ENCODE measurements at places on chromosomes 4 and X. TPM values are rescaled to one million over a fixed set of nuclear protein-coding genes. Genes with fewer than 3 reads are reported as not detected.

Gene PRDM5
- total RNA-seq, result 21.9 TPM

Gene PPP1R2C
- not detected for total RNA-seq

Gene NXF2B
- total RNA-seq, result not detected

DNA sequence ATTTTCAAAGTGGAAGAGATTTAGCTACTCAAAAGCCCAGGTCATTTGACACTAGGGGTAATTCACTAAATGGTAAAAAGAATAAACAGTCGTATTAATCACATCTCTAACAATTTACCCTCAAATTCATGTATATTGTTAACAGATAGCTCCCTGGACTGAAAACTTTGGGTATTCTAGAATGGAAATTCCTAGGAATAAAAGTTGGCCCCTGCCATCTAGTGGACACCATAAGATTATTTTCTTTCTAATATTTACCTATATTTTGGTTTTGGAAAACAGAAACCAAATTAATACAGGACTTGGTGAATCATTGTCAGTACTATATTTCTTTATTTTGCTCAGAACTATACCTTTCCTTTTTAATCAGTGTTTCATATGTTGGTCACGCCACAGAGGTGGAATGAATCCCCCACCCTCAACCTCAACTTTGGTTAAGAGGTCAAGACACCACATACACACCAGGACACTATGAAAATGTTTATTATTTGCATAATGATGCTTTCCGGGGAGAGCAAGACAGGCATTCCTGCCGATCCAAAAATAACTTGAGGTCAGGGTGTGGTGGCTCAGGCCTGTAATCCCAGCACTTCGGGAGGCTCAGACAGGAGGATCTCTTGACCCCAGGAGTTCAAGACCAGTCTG is 96.2 kb upstream of the APOOL start:
- DNase-seq, result no peak

- DNase-seq, result peak; percentile 45
These were observed 181.0 kb upstream of the KCNIP4 start for GRCh38 chr4:22129454-22130029.

- DNase-seq, result no peak
These were observed 10.5 kb downstream of the NKX3-2 start for GRCh38 chr4:13533670-13534343.

DNA sequence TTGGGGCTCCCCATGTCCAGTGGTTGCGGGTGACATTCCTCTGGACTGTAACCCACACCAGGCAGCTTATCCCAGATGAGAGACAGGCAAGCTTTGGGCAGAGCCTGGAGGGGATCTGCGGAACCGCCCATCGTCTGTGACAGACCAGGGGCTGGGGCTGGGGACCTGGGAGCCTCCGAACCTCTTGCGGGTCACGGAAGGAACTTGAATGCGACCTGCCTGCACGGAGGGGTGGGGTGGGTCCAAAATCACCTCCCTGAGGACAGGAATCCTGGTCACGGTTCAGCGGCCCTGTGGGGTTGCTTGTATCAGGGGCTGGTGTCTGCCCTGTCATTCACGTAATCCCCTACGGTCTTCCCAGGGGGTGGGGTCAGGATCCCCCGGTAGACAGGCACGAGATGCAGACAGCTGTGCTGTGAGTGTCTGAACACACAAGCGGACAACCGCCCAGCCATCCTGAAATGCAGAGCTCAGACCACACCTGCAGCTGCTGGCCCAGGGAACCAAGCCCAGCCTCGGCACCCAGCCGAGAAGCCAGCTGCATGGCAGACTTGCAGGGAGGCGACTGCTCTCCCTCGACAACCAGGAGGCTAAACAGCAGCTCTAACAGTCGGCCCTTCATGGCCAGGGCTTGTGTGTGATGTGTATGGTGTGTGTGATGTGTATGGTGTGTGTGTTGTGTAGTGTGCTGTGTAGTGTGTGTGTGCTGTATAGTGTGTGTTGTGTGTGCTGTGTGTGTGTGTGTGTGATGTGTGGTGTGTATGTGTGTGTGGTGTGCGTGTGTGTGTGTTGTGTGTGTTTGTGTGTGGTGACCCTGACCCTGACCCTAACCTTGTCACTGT is 105.9 kb upstream of the ADRA2C start:
- DNase-seq, result no peak

GRCh38 chrX:102155806-102156179 is at the start of gene BEX5:
BEX5 (minus strand) TSS chrX:102155977; CDS start chrX:102154265, 1,712 bp downstream.
- DNase-seq, result peak; percentile 29

DNA sequence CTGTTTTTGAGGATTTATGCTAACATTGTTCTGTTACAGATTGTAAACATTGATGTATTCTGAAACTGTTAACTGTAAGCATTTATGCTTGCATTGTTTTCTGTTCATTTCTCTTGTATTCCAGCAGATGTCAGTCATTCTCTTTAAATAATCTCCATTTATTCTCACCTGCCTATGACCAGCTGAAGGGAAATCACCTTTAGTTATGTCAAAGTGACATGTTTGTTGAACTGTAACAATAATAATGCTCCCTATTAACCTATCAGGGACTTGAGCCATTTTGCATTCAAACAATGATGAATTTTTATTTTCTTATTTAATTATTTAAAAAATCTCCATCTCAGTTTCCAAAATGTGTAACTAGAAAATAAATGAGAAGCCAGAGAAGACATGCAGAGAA is 58.0 kb downstream of the SPCS3 start:
- no peak for DNase-seq

Gene VCX3A
- 0.68 TPM for total RNA-seq

GRCh38 chr4:39114436-39114835 is 52.4 kb downstream of the KLHL5 start:
- no peak for DNase-seq

GRCh38 chrX:30610026-30610425 is 32.5 kb upstream of the TASL start:
- DNase-seq, result no peak

DNA sequence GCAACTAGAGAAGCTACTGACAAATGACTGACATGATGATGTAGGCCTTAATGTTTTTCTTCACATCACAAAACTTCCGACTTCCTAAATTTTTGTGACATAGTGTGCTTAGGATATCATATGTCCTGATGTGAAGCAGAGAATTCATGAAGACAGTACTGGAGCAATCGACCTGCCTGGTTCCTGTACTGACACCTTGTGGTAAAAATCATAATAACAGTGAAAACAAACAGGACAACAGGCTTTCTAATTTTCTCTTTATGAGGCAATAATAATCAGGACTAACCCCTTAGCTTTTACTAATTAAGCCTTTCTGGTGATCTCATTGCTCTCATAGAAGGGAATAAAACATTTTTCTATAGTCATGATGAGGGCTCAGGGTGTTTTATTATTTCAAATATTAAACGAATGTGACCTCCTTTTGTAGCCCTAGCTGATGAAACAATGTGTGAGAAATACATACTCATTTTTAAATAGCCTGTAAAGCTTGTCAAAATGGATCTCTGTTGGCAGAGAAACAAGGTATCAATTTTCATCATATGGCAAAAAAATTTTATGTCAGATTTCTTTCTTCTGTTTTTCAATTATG is 158.4 kb downstream of the TENT5D start:
- DNase-seq, result no peak

Gene POLA1
- 77.7 TPM for total RNA-seq

Gene SLC10A4
- total RNA-seq, result 2.0 TPM

- DNase-seq, result no peak
These were observed 2.3 kb downstream of the RFC1 start for GRCh38 chr4:39363773-39364393.

GRCh38 chrX:1401611-1402430 is 9.9 kb upstream of the SLC25A6 start:
- DNase-seq, result no peak

DNA sequence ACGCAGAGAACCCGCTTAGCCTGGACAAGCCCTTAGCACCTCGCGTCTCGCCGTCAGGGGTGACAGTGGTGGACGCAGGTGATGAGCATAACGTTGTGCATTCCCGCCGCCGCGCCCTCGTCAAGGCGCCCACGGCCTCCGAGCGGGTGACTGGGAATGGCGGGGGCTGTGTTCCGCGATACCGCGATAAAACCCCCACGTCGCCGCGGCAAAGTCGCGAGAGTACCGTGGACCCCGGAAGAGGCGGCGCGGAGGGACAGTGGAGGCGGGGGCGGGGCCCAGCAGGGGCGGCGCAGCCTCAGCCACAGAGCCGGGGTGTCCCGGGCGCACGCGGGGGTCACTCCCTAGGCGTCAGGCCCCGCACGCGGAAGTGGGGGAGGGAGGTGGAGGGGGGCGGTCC is 53.8 kb downstream of the ZFYVE28 start:
- DNase-seq, result no peak

GRCh38 chrX:10106806-10107205 is 50.0 kb upstream of the CLCN4 start:
- DNase-seq, result no peak

GRCh38 chrX:13261348-13261747 is 58.5 kb downstream of the ATXN3L start:
- DNase-seq, result no peak

Measured in neural crest cell (in vitro differentiated cells).